ENCODE measurements at places on chromosomes 16 and 17.

DNA sequence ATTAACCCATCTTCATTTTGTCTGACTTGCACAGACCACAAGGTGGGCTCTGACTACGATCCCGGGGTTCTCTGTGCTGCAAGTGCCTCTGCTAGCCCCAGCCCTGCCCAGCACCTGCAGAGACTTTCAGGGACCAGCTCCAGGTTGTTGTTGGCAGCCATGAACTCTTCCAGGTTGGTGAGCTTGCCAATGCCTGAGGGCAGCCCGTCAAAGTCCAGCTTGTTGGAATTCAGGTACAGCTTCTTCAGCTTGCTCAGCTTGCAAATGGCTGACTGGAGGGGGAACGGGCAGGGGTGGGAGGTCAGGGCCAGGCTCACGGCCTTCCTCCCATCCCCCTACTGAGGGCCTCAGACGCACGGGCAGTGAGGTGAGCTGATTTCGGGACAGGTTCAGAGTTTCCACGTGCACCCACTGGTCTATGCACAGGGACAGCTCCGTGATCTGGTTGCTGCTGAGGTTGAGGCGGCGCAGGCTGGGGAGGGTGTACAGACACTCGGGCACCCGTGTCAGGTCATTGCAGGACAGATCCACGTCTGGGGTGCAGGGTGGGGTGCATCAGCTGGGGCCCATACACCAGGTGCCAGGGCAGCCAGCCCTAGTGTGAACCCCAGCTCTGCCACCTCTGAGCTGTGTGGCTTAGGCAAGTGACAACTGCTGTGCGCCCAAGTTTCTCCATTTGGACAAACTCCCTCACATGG is 5.2 kb downstream of the FLII start:
- ATAC-seq, result no peak

GRCh38 chr16:27452569-27453493 is 50.9 kb downstream of the IL21R start:
- no peak for ATAC-seq

DNA sequence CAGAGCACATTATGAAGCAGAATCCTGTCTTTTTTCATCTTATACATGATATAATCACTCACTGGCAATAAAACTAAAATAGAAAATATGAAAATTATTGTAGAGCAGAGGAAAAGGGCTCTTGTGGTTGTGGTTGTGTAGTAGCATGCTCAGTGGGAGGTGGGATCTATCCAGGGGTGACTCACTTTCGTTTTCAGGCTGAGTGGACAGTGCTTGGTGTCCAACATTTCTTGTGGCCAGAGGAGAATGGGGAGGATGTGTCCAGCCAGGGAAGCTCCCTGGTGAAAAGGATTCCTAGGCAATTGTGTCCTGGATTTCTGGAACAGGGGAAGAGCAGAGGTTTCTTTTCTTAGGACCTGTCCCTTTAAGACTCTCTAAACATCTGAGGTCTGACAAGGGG is 31.9 kb upstream of the CPHXL start:
- ATAC-seq, result no peak

- ATAC-seq, result no peak
These were observed 34.6 kb upstream of the TOX3 start for GRCh38 chr16:52581530-52581929.

GRCh38 chr17:65039336-65039988 is 17.1 kb downstream of the GNA13 start:
- ATAC-seq, result no peak

- ATAC-seq, result peak; percentile 36
These were observed 402.7 kb upstream of the TNRC6C start for GRCh38 chr17:77555741-77556291.

- ATAC-seq, result no peak
These were observed 47.6 kb upstream of the IRX3 start for GRCh38 chr16:54334208-54334607.

All from motor neuron (in vitro differentiated cells).